ENCODE measurements at places on chromosomes 1 and 21.

DNA sequence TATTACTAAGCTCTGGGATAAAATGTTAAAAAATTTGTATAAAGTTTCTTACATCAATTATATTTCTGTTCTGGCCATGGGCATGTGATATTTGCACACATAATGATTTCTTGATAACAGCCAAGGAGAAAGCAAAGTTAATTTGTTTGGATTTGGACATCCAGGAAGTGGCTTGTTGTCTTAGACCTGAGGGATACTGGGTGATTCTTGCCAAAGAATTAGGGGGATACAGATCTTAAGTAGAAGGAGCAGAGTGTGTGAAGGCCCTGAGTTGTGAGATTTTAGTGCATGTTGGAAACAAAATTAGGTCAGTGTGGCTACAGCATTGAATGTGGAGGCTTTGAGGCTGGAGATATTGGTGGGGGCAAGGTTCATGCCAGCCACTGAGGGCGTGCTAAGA is 65.6 kb downstream of the NCAM2 start:
- no peak for DNase-seq

DNA sequence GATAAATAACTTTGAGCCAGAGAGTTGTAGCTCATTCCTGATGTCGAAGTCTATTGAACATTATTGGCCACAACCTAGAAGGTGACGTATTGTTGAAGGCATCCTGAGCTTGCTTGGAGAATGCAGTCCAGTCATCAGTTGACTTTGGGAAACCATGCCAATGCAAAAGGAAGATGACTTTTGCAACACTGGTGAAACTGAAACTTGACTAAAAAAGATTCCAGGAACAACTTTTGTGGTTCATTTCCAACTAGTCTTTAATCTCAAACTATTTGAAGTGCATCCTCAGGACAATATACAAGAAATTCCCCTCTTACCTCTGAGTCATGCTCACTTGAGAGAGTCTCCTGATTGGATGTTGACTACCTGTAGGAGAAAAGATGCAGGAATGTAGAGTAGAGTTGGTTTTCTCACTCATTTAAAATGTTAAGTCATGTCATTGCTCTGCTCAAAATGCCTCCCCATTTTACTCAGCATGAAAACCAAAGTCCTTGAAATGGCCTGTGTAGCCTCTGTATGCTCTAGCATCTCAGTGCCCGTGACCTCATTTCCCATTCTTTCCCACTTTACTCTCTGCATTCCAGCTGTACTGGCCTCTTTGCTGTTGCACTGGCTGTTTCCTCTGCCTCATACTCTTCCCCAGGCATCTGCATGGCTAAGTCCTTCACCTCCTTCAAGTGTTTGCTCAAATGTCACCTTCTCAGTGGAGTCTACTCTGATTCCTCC is 24.4 kb upstream of the LEPR start:
- DNase-seq: peak; percentile 55

- no peak for DNase-seq
Observed at GRCh38 chr1:79554688-79555087, 548.2 kb upstream of the ADGRL4 start.

DNA sequence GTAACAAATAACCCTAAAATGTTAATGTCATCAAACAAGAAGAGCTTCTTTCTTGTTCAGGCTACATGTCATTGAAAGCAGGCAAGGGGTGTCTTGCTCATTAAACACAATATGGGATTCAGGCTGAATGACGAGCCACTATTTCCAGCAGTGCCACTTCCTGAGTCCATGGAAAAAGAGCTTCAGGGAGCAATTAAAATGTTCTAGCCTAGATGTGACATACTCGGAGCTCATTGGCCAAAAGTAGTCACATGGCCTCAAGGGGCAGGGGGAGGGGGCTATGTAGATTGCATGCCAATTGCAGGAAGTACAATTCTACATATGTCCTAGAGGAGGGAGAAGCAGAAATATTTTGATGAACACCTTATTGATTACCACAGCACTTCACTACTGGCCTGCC is 685.3 kb upstream of the ADGRL2 start:
- no peak for DNase-seq

GRCh38 chr1:241598249-241598648 is 41.9 kb downstream of the CHML start:
- DNase-seq: no peak

- DNase-seq: no peak
Observed at GRCh38 chr1:89556726-89557444, 32.3 kb downstream of the LRRC8B start.

- DNase-seq: no peak
Observed at GRCh38 chr1:228849011-228849541, 113.8 kb downstream of the RHOU start.

DNA sequence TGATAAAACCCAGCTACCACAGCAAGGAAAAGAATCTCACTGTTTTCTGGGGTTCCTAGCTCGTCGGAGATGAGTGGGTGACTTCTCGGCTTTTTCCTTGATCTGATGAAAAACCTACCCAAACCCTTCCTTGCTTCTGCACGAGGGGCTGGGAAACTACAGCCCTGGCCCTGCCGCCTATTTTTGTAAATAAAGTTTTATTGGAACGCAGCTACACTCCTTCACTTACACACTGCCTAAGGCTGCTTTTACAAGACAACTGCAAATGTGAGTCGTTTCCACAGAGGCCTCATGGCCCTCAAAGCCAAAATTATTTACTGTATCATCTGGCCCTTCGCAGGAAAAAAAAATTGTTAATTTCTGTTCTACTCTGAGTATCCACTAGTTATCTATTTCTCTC is 116.0 kb upstream of the TMPRSS2 start:
- no peak for DNase-seq

DNA sequence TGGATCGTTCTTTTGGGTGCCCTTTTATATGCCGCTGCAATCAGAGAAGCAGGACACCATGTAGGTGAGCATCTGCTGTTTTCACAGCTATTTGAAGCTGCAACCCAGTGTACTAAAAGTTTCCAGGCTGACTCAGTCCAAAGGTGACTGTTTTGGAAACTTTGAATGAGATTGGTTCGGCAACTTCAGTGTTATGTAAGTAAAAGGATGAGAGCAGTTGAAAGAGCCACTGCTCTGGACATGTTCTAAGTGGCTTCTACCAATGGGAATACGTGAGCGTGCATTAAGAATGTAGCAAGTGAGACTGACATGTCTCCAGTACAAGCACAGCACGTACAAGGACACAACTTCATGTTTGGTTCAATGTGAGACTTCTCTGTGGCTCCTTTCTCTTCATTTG is 55.6 kb downstream of the DDR2 start:
- DNase-seq: no peak

DNA sequence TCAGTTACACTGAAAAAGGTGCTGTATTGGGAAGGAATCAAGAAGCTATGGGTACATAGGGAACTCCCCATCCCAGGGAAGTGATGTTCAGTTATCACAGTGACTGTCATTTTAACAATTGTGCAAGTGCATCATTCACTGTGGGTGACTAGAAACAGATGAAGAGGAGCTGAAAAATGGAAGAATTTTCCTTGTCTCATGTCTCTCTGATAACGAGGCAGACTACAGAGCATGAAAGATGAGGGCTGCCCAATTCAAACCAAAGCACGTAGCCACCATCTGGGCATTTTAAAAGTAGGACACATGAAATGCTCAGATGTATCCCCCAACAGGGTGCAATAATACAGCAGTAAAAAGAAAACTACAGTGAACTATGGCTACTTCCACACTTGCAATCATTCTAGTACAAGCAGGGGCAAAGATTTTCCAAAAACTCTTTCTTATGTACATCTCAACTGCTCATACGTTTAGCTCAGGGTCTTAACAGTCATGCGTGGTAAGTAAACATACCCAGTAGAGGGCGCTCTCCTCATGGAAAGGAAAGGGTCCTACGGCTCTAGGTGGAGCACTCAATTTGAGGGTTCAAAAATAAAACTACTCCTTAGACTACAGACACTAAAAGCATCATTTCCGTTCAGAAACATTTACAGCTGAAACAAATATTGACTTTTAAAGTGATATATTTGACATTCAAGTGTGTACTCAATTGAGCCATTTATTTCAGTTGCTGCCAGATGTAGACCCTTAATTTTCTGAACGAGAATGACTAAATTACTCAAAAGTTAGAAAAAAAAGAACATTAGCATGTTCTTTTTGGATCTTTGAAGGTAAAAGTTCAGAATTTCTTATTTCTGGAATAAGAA is 143.2 kb downstream of the KCTD3 start:
- DNase-seq: peak; percentile 19

- no peak for DNase-seq
Observed at GRCh38 chr1:66552829-66553228, 18.9 kb downstream of the SGIP1 start.

GRCh38 chr21:26409735-26410134 is 163.4 kb downstream of the CYYR1 start:
- no peak for DNase-seq

DNA sequence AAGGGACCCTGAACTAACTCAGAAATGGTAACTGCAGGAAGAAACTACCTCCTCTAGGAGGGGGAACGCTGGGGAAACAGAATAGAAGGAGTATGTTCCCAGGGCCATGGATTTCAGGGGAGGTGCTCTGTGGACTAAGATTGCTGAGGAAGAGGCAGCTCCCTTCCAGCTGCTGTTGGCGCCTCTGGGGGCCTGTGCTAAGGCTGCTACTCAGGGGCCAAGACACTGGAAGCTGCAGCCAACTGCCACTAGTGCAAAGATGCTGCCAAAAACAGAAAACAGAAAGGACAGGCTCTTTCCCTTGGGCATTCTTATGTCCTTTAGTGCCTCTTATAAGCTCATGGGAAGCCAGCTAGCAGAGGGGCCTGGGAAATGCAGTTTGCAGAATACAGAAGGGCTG is 58.0 kb upstream of the SGIP1 start:
- no peak for DNase-seq

GRCh38 chr1:201424146-201424545 is 2.6 kb upstream of the TNNI1 start:
- no peak for DNase-seq

- peak; percentile 42 for DNase-seq
Observed at GRCh38 chr1:231045286-231045685, 5.2 kb upstream of the FAM89A start.

DNA sequence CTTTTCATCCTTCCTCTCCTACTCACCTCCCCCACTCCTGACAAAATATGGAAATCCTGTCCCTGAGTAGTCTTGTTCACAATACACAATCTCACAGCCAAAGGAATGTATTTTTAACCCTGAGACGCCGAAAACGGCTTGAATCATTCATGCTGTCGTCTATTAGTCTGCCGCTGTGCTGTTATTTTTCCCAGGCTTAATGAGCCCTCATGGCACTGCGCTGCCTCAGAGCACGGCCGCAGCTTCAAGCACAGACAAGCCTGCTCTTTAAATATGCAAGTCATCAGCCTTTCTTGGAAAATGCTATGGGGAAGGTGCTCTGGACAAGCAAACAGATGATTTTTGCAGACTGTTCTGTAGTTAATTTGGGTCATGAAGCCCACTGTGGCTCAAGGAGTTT is 302.7 kb downstream of the DISC1 start:
- peak; percentile 29 for DNase-seq

- DNase-seq: no peak
Observed at GRCh38 chr1:169949139-169949538, 55.4 kb upstream of the SCYL3 start.

GRCh38 chr1:236800002-236800620 is 5.0 kb downstream of the MTR start:
- no peak for DNase-seq

DNA sequence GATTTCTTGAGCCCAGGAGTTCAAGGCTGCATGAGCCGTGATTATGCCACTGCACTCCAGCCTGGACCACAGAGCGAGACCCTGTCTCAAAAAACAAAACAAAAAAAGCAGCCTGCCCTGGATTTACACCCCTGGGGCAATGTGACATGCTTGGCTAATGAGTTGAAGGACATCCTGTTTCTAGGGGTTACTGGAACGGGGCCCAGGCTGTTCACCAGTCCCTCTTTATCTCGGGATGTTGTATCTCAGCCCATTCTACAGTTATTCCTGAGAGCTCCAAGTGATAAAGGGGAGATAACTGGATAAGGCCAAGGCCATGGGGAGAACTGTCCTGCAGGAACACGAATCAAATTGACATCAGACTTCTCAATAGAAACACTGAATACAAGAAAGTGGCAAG is 21.7 kb upstream of the S100A2 start:
- DNase-seq: no peak

DNA sequence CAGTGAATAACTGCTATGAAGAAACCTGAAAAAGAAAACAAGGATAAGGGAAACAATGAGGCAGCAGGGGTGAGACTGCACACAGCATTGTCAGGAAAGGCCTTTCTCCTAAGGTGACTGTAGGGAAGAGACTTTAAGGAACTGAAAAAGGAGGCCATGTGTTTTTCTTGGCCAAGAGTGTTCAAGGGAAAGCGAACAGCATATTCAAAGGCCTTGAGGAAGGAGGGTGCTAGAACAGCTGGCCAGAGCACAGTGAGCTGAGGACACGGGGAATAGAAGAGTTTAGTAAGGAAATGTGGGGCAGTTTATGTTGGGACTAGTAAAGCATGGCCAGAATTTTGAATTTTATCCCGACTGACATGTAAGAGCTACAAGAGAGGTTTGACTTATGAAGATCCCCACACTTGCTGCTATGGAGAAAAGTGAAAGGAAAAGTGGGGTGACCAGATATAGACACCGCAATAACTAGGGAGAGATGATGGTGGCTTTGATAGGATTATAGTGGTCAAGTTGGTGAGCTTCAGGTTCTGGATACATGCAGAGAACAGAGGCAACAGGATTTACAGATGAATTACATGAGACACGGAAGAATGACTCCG is 1.4 kb downstream of the RWDD2B start:
- no peak for DNase-seq

DNA sequence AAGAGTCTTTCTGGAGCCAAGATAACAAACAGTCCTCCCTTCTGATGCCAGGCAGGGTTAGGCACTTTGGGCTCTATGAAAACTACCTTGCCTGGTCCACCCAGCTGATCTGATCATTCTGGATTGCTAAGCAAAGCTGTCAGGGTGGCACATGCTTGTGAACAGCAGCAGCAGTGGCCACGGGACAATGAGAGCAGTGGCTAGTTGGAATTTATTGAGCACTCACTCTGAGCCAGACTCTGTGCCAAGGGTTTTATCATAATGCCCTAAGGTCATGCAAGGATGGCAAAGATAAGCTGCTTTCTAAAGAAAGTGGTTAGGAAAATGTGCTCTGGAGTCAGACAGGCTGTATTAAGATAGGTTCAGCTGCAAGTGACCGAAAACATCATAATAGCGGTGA is 390.4 kb upstream of the VAMP3 start:
- no peak for DNase-seq

DNA sequence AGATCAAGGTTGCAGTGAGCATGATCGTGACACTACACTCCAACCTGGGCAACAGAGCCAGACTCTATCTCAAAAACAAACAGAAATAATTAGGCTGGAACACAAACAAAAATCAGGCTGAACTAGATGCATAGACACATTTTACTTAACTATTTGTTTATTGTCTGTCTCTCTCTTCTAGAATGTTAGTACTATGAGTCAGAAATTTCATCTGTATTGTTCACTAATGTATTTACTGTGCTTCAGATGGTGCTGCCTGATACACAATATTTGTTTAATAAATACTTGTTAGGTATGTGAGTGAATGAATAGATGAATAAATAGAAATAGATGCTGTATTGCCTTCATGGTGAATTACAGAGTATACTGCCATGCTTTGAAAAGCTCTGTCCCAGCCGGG is 6.0 kb upstream of the LIN28A start:
- DNase-seq: no peak

Measured in kidney glomerular epithelial cell (primary cell).